GM04503 (cell line): ENCODE measurements at places on chromosomes 13 and 19.

GRCh38 chr13:114096031-114096485 is 36.4 kb downstream of the RASA3 start:
- DNase-seq: no peak

GRCh38 chr19:51422053-51422448 is 4.6 kb upstream of the SIGLEC10 start:
- no peak for DNase-seq

DNA sequence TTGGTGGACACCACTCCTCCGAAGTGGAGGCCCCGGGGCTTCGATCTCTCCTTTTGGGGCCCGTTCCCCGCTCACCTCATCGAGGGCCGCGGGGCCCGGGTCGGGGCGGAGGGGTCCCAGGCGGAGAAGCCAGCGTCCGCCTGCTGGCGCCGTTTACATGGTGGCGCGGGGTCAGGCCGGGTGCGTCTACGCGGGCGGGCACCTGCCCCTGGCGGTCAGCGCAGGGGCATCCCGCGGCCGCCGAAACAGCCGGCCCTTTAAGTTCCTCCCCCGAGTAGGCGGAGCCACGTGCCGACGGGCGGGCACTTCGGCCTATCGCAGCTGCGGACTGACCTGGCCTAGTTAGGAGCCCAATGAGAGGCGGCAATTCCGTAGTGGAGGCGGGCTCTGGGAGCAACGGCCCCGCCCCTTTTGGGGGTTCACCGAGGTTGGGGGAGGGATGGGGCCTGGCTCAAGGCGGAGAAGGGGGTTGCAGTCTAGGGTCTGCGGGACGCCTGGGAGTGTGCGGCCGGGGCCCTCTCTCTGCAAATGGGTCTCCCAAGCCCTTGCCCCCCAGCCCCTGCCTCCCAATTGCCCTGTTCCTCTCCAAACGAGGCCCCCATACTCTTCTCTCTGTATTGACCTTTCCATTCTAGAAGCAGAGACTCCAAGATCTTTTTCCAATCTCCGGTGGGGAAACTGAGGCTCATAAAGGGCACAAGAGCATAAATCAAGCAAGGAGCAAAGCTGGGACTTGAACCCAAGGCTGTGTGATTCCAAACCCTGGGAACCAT is at the start of gene ABHD8:
TSS of gene ABHD8 (minus strand) at position 259 of the 773 bp plus-strand sequence. CDS start 1,809 bp downstream, outside the sequence.
- DNase-seq: peak; percentile 46

DNA sequence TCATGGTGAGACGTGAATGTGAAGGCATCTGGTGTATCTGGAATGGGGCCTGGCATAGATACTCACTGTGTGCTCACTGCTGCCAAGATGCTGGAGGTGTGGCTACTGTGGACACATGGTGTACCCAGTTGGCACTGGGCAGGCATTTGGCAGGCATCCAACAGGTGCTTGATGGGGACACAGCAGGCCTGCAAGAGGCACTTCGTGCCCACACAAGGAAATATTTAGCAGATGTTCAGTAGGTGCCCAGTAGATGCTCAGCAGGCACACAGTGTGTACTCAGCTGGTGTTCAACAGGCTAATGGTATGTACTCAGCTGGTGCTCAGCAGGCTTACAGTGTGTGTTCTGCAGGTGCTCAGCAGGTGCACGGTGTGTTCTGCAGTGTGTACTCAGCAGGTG is 14.2 kb downstream of the CRTC1 start:
- no peak for DNase-seq

DNA sequence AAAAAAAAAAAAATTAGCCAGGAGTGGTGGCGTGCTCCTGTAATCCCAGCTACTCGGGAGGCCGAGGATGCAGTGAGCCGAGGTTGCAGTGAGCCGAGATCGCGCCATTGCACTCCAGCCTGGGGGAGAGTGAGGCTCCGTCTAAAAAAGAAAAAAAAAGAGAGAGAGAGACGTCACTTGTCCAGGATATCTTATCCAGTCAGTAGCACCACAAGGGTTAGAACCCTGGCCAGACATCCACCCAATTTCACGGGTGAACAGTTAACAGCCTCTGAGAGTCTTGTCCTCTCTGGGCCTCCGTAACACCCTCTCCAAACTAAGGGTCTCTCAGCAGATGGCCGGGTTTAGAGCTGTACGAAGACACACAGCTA is 917 bp upstream of the CLPTM1 start:
- DNase-seq: no peak

GRCh38 chr13:39938596-39938995 is 283.1 kb downstream of the COG6 start:
- DNase-seq: no peak

DNA sequence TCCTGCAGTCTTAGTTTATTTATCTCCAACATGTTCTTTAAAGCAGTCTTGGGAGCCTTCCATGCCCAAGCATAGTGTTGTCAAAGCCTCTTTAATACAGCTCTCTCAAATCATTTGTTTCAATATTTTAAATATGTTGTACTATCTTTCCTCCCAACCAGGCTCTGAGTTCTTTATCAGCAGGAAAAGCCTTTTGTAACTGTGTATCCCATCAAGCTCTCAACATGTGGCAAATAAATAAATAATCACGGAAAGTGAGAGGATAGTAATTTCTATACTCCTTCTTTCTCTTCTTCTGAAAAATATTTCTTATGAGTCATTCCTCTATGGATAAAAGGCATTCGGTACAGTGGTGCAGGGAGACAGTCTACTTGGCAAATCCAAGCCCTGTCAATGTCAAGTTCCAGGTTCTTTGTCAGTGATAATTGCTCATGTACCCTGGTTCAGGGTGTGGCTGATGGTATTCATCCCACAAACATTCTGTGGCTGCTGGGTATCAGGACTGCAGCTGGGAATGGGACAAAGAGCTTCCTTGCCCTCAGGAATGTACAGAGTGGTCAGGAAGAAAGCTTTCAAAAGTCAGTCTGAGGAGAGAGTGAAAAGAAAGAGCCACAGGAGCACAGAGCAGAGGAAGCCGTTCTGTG is 384.3 kb downstream of the EFNB2 start:
- peak; percentile 96 for DNase-seq

- no peak for DNase-seq
These were observed 9.6 kb upstream of the DGKH start for GRCh38 chr13:42038661-42039456.

GRCh38 chr19:29507081-29507860 is 18.5 kb upstream of the VSTM2B start:
- DNase-seq: no peak

- no peak for DNase-seq
These were observed 360.2 kb upstream of the TSHZ3 start for GRCh38 chr19:31709476-31709875.

GRCh38 chr13:49308097-49308875 is 60.6 kb downstream of the CDADC1 start:
- DNase-seq: peak; percentile 42

DNA sequence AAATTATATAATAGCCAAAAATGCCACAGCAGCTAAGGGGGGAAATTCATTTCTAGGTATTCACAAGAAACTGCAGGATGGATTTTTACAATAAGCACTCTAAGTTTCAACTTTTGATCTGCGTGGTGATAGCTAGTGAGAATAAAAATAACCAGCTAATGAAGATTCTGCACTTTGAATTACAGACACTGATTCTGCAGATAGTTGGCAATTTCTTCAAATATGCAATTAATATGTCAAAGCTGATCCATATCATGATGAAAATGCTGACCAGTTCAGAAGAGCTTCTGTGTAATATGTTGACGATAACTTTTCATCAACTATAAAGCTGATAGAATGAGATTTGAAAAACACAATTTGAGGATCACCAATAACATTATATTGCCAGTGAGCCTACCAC is 1272.9 kb downstream of the EFNB2 start:
- DNase-seq: no peak

- DNase-seq: peak; percentile 49
These were observed 337.3 kb upstream of the DACH1 start for GRCh38 chr13:72204291-72204690.

DNA sequence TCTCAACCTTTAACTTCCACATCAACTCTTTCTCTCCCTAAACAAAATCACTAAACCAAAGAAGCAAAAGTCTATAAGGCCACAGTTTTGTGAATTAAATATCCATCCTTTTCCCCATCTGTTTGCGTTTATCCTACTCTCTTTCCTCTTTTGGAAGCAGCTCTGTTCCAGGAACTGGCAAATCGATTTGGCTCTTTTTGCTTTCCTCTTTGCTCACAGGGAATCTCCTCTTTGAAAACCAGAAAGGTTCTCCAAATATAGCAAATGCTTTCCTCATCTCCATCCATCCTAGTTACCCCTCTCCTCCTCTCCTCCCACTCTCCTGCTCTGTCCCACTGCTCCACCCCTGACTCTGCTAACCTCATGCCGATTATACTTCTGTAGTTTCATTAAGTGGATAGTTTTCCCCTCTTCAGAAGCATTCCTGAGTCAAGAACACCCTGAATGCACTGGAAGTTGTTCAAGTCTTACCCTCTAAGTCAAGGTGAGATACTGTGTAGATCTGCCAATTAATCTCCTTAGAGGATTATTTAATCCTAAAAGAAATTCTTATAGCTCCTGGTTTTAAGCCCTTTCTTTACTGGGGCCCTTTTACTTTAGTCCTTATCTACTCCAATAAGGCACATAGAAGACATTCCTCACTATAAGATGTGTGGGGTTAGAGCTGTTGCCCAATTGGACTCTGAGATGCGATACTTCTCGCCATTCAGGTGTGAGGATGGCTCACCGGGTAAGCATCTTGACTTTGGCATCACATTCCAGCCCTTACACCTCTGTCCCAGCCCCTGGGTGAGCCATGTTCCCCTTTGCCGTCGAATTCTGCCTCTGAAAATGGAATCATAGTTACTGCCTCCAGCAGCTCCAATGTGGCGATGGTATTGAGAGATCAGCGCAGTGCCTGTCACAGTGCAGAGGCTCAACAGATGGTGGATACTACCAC is 67.6 kb downstream of the COL4A2 start:
- no peak for DNase-seq

GRCh38 chr19:34049944-34050343 is 122.4 kb upstream of the LSM14A start:
- DNase-seq: no peak

GRCh38 chr13:113497217-113497616 is 6.7 kb upstream of the DCUN1D2 start:
- no peak for DNase-seq

- no peak for DNase-seq
These were observed 230.4 kb upstream of the KLHL1 start for GRCh38 chr13:70338609-70339008.

GRCh38 chr13:27971236-27971645 is 2.1 kb upstream of the CDX2 start:
- DNase-seq: no peak

DNA sequence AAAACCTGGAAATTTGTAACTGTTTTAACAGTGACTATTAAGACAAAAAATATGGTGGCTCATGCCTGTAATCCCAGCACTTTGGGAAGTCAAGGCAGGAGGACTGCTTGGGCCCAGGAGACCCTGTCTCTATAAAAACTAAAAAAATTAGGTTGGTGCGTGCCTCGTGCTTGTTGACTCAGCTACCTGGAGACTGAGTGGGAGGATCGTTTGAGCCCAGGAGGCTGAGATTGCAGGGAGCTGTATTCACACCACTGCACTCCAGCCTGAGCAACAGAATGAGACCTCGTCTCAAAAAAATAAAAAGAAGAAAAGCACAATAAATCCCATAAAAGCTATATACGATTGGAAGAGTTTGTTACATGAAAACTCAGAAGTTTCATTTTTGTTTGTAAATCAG is 23.7 kb downstream of the KLF5 start:
- no peak for DNase-seq

DNA sequence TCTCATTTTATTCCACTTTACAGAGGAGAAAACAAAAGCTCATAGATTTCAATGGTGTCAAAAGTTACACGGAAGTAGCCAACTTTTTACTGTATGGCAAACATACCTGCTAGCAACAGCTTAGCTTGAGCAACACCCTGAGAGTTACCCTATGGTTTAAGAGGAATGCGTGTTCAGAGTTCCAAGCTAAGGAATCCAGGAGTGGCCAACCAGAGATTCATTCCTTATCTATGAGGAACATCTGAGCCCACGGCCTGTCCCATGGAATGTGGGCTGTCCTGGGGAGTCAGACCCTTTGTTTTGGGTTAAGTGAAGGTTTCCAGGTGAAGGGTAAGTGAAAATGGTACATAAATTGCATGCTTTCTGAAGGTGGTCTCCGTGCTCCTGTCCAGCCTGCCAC is 67.5 kb downstream of the STARD13 start:
- peak; percentile 48 for DNase-seq

- DNase-seq: no peak
These were observed 7.6 kb downstream of the POU4F1 start for GRCh38 chr13:78595495-78596398.

DNA sequence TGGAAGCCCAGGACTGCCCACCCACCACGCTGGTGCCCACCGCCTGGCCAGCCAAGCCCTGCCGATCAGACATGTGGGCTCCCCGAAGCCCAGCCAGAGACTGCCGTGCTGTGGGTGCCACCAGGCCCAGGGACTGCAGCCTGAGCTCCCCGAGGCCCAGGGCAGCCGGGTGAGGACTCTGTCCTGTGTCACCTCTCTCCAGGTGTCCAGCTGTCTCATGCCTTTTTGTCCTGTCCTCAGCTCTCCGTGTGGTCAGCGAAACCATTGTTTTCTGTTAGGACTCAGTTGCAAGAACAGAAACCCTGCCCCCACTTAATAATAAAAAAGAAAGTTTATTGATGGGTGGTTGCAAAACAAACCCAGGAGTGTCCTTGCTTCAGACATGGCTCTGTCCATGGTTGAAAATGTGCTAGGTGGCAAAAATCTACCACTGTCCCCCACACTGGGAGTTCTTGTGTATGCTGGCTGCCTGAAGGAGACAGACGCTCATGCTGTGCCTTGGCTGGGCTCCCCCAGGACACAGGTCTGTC is 9.9 kb downstream of the PLEKHF1 start:
- no peak for DNase-seq

GRCh38 chr19:27806471-27807070 is 1406.4 kb downstream of the UQCRFS1 start:
- no peak for DNase-seq

- DNase-seq: no peak
These were observed at the start of gene FAM216B for GRCh38 chr13:42781352-42781751. FAM216B (plus strand) TSS chr13:42781584; CDS start chr13:42784068, 2,484 bp downstream.

DNA sequence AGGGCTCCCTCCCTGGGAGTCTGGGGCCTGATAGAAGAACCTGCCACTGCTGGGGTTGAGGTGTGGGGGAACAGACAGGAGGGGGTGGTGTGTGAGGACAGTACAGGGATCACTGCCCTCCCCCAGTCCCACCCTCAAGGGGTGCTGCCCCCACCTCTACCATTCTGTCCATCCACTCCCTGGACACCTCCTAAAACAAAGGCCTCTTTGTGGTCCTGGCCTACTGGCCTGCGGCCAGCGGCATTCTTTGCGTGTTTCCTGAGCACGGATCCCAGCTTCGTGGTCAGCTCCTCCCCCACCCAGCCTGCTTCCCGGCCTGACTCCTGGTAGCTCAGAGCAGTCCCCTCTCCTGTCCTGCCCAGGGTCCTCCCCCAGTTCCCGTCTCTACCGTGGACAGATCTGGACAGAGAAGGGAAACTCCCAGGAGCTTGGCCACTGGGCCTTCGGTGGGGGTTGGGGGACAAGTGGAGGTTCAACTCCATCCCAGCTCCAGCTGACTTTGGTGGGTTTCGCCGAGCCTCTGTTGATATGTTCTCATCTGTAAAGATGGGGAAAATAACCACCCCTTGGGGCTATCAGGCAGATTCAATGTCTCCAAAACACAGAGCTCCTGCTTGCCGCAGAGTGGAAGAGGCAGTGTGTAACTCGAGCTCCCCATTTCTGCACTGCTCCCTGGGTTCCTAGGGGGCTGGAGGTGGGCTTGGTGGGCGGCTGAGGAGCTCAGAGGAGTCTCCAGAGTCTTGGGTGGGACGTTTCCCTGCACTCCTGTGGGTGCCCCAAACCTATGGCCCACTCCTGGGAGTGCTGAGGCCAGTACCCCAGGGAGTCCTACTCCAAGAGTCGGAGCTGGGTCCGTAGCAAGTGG is 48.7 kb downstream of the LYL1 start:
- DNase-seq: peak; percentile 92

GRCh38 chr13:41579881-41580280 is 122.5 kb downstream of the RGCC start:
- no peak for DNase-seq

GRCh38 chr13:90492872-90493271 is 854.6 kb upstream of the MIR17HG start:
- DNase-seq: no peak
